A549 treated with RU486 at 1 μM for 4 hours (cell line): ENCODE measurements at places on chromosomes 11 and 22. TPM values are rescaled to one million over a fixed set of nuclear protein-coding genes. Genes with fewer than 3 reads are reported as not detected.

Gene MPZL3
- 0.22 to 0.38 TPM (median 0.33 TPM) in 5 replicates for total RNA-seq

Gene IRAG1
- total RNA-seq = 0.01 to 0.05 TPM (median 0.02 TPM) in 3 of 5 replicates, not detected in the others

Gene GAB4
- not detected in 5 replicates for total RNA-seq

Gene GLB1L2
- total RNA-seq = 1.8 to 2.4 TPM (median 2.0 TPM) in 5 replicates

Gene PNPLA5
- 0.07 TPM in 1 of 5 replicates, not detected in the others for total RNA-seq

Gene TSSK2
- total RNA-seq = not detected in 5 replicates

Gene CHST1
- 1.1 to 1.5 TPM (median 1.3 TPM) in 5 replicates for total RNA-seq

Gene MPZL2
- total RNA-seq = 0.06 to 0.19 TPM in 2 of 5 replicates, not detected in the others

Gene FOLR2
- total RNA-seq = not detected in 5 replicates

Gene EMID1
- 0.32 to 0.61 TPM (median 0.43 TPM) in 5 replicates for total RNA-seq

Gene MYBPC3
- total RNA-seq = 0.06 to 0.13 TPM (median 0.08 TPM) in 5 replicates

Gene OR56A4
- total RNA-seq = not detected in 5 replicates

Gene C22orf31
- not detected in 5 replicates for total RNA-seq

Gene NRGN
- total RNA-seq = 6.3 to 12.3 TPM (median 11.2 TPM) in 5 replicates

Gene OR2AG1
- not detected in 5 replicates for total RNA-seq

Gene IGLL5
- total RNA-seq = not detected in 5 replicates

Gene ZFTA
- total RNA-seq = 4.8 to 7.6 TPM (median 7.3 TPM) in 5 replicates

Gene NLRP14
- not detected in 5 replicates for total RNA-seq

Gene ABCC8
- 1.1 to 4.1 TPM (median 1.8 TPM) in 5 replicates for total RNA-seq

Gene HORMAD2
- not detected in 5 replicates for total RNA-seq

Gene CALCB
- 0.08 to 0.09 TPM in 2 of 5 replicates, not detected in the others for total RNA-seq

Gene DESI1
- 14.7 to 18.0 TPM (median 16.1 TPM) in 5 replicates for total RNA-seq

Gene TRPC6
- total RNA-seq = 0.94 to 1.4 TPM (median 1.1 TPM) in 5 replicates

Gene TMPRSS13
- not detected in 5 replicates for total RNA-seq

Gene WBP2NL
- total RNA-seq = 0.06 to 0.14 TPM in 2 of 5 replicates, not detected in the others

Gene MS4A4A
- not detected in 5 replicates for total RNA-seq

Gene IGSF22
- not detected in 5 replicates for total RNA-seq

Gene YPEL1
- total RNA-seq = 0.18 to 0.31 TPM (median 0.26 TPM) in 5 replicates

Gene TMEM109
- total RNA-seq = 93.9 to 131 TPM (median 121 TPM) in 5 replicates

Gene FAM180B
- total RNA-seq = 0.07 TPM in 1 of 5 replicates, not detected in the others

Gene CSNK2A3
- 1.9 to 2.8 TPM (median 2.2 TPM) in 5 replicates for total RNA-seq

Gene OR52E2
- total RNA-seq = not detected in 5 replicates

Gene APOA1
- total RNA-seq = 0.10 to 1.3 TPM (median 0.25 TPM) in 5 replicates
